ENCODE measurements at places on chromosomes 4 and X.

- no peak for DNase-seq
Observed at GRCh38 chr4:177349191-177349590, 39.5 kb downstream of the NEIL3 start.

GRCh38 chrX:31606771-31607170, 534.9 kb upstream of the FTHL17 start:
- DNase-seq = no peak

DNA sequence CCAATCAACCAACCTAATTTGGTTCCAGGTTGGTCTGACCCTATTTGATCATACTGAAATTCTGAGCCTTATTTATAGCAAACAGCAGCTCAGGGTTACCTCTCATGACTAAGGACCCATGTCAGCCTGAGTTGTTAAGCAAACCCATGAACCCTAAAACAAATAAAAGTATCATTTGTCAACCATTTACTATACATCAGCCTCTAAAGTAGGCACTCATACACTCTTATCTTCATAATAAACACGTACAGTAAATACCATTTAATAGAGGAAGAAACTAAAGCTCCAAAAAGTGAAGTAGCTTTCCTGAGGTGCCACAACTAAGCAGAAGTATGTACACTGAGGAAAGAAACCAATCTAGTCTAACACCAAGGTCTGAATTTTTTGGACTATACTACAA, 25.2 kb downstream of the MANBA start:
- DNase-seq = no peak

- no peak for DNase-seq
Observed at GRCh38 chr4:181807771-181808170, 435.4 kb upstream of the TENM3 start.

GRCh38 chr4:100008048-100008447, 58.0 kb upstream of the H2AZ1 start:
- DNase-seq = no peak

DNA sequence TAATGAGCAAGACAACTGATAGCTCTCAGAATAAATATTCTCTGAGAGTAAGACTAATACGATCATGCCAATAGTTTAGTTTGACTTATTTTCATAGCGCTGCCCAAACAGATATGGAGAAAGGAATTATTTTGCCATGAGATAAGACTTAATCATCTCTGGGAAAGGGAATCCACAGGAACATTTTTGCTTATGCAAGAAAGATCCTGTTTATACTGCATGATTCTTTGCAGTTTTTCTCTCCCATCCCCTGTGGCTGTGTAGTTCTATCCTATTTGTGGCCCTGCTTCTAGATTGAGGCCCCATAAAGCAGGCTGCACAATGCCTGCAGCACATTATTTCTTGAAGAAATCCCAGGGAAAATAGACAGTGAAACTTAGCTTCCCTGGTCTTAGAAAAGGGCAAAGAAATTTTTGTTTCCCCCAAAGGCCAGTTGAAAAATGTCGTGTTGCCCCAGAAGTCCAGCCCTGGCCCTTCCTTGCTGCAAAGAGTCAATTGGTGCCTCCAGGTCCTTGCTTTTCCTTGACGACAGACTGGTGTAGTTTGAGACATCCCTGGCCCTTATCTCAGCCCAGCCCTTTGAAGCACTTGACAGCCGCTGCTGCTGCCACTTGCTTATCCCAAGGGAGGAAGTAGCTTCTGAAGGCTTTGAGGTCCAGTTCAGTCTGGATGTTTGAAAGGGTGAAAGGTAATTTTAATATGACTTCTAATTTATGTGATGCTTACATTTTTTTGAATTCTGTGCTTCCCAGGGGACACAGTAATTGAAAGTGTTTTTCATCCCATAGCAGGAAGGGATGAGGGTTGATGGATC, 45.0 kb upstream of the SH3RF1 start:
- DNase-seq = no peak

GRCh38 chrX:24676403-24677024, 17.2 kb upstream of the POLA1 start:
- no peak for DNase-seq

- DNase-seq = no peak
Observed at GRCh38 chr4:13355111-13355880, 128.8 kb downstream of the RAB28 start.

GRCh38 chr4:83153417-83153816, 38.9 kb upstream of the PLAC8 start:
- no peak for DNase-seq

- DNase-seq = no peak
Observed at GRCh38 chr4:181970366-181970765, 272.8 kb upstream of the TENM3 start.

DNA sequence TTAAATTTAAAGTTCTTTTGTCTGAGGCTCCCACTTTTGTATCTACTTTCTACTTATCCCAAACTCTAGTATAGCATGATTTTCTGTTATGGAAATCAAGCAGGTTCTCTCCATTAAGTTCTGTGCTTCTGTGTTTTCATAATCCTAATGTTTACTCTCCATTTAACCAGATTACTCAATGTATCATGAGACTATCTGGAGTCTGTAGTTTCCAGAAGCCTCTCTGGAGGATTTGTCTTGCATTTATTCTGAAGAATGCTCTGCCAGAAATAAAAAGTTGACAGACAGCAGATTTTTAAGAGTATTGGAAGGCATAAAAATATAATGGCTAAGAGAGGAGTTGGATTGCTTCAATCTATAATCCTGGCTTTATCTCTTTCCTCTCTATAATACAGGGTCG, 39.2 kb upstream of the PLS3 start:
- DNase-seq = no peak

DNA sequence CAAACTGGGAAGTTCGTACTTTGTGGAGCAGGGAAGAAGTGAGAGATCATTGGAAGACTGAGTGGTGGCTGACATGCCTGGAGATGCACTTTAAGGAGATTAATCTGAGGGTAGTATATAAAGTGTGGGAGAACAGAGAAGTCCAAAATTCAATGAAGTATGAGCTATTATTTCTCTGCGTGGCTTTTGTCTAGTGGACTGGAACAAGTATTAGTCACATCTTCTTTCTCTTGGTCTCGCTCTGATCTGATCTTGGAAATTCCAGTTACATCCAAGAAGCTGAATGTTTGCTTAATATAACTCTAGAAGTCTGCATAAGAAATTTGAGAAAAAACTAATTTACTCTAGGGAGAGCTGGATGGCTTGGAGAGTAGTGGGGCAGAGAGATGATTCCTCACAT, 64.8 kb upstream of the NR0B1 start:
- no peak for DNase-seq

DNA sequence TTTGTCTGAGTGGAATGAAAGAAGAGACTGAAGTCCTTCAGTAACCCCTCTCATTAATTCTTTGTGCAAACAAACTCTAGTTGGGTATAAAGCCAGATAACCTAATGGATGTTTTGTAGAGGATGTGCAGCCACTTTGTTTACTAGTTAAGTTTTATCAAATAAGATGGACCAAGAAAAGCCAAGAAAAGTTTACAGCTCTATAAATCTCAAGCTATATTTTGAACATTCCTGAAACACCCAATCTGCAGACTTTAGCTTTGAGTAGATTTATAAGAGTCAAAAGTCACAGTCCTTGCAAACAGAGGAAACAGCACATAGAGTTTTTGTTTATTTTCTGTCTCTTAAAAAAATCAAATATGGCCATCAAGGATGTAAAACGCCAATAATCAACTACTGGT, 452.9 kb downstream of the SPRY1 start:
- DNase-seq = no peak

- DNase-seq = no peak
Observed at GRCh38 chrX:120749141-120749846, 119.4 kb upstream of the C1GALT1C1 start.

GRCh38 chr4:40722576-40723161, 27.1 kb upstream of the NSUN7 start:
- DNase-seq = no peak

DNA sequence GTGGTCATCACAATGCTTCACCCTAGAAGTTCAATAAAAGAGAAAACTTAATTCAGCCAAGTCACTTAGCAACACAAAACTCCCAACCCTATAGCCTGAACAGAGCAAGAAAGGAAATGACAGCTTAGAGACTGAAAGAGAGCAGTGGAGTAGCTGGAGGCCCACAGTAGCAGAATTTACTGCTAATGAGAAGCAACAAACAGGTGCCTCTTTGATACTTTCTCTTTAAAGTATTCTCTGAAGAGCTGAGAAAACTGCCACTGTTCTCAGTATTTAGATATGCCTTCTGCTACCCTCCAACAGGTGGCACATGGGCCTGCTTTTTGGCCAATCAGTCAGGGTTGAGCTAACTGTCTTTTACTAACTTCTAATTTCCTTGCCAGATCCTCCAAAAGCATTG, 240.0 kb downstream of the GPC3 start:
- no peak for DNase-seq

- DNase-seq = no peak
Observed at GRCh38 chrX:124035657-124036056, 74.2 kb downstream of the STAG2 start.

GRCh38 chr4:3451956-3452355, 10.2 kb downstream of the HGFAC start:
- DNase-seq = no peak

GRCh38 chr4:17066236-17066635, 167.8 kb upstream of the LDB2 start:
- no peak for DNase-seq

- DNase-seq = no peak
Observed at GRCh38 chr4:9938933-9939332, 82.4 kb downstream of the SLC2A9 start.

GRCh38 chr4:139015948-139016471, 429 bp downstream of the NOCT start:
- DNase-seq = peak; percentile 6

DNA sequence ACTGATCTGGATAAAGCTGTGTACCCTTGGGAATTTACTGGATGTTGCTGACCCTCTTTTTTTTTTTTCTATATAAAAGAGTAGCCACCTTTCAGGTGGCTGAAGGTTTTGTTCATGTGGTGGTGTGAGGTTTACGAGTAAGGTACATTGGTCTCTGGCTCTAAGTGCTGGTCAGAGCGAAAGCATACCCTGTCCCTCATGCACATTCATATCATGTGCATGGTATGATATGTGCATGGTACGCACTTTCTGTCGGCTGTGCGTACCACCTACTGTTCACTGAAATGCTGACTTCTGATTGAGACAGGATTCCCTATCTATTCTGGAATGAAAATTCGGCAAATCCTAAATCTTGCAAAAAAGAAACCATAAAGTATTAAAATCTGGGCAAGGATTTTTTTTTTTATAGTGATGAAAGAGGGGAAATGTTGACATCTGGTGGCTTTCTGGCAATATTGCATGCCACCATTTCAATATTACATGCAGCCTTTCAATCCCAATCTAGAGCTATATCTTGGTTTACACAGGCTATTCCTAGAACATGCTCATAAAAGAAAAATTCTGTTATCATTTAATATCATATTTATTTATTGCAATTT, 32.8 kb downstream of the FAM149A start:
- DNase-seq = no peak

GRCh38 chr4:181949704-181950312, 293.4 kb upstream of the TENM3 start:
- no peak for DNase-seq

DNA sequence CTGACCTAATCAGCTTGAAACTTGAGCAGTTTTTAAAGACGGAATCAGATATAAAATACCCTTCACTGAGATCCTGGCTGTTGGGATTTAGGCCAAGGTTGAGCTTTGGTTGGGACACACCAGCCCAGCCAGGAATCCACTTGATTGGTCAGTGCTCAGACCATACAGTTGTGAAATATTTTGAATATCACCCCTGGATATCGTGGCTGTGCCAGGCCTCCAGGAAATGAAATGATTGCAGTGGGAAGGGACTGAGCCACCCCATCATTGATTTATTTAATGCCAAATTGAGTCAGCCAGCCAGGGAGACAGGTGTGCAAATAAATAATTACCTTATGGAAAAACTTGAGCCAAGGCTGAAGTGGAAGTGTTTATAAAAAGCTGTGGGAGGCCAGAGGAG, 128.4 kb upstream of the SCML1 start:
- DNase-seq = no peak

DNA sequence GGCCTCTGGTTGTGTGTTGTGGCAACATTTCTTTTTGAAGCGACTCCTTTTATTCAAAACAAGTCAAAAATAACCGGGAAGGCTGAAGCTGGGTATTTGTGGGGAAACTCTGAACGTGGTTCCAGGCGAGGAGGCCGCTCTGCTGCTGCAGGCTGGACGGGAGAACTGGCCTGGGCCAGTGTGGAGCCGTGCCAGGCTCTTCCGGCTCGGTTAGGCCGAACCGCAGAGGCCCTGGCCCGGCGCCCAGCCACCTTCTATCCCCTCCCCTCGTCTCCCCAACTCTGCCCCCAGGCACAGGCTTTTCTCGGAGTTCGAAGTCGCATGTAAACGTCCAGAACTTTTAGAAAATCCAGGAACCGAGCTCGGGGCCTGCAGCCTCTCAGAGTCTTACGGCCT, 2.4 kb upstream of the BCOR start:
- no peak for DNase-seq

- DNase-seq = no peak
Observed at GRCh38 chr4:72864898-72865297, 204.6 kb downstream of the COX18 start.

DNA sequence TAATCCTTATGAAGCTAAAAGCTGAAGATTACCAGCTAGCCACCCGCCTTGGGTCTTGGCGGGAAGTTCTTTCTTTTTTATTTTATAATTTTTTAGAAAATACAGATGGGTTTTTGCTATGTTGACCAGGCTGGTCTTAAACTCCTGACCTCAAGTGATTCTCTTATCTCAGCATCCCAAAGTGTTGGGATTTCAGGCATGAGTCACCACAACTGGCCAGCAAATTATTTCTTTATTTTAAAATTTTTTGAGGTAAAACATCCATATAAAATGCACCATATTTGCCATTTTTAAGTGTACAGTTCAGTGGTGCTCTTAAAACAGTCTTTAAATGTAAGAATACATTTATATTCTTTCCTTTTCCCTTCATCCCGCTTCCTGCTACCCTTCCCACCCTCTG, 40.6 kb upstream of the ANTXR2 start:
- DNase-seq = no peak

DNA sequence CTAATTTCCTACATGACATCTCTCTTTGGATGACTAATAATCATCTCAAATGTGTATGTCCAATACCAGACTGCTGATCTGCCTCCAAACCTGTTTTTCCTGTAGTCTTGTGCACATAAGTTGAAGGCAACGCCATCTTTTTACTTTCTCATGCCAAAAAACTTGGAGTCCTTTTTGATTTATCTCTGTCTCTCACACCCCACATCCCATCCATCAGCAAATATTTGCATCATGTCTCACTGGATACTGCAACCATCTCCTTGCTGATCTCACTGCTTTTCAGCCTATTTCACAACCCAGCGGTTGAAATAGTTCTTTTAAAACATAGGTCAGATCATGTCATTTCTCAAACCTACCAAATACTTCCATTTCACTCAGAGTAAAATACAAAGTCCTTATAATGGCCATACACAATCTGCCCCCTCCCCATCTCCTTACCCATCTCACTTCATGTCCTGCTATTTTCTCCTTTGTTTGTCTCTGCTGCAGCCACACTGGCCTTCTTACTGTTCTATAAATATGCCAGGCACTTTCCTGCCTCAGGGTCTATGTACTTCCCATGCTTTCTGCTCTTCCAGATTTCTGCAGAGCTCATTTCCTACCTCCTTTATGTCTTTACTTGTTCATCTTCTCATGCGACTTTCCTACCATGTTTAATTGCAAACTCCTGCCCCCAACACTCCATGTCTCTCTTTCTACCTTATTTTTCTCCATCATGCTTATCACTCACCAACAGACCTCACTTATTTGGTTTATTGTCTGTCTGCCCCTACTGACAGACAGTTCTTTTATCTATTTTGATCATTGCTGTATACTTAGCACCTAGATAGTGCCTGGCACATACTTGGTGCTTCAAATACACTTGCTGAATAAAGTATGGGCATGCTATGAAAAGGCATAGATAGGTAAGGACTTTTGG, 98.8 kb downstream of the ANXA3 start:
- no peak for DNase-seq

- no peak for DNase-seq
Observed at GRCh38 chr4:188459381-188459780, 320.1 kb downstream of the TRIML1 start.

All from stimulated activated CD8-positive, alpha-beta memory T cell treated with anti-CD3 and anti-CD28 coated beads, Interleukin-7, amount 100 ng/mL, for 1 hour (primary cell).